GM23248 (cell line): ENCODE measurements at places on chromosomes 2 and 18. TPM values are rescaled to one million over a fixed set of nuclear protein-coding genes. Genes with fewer than 3 reads are reported as not detected.

UGT1A5 gene
- not detected in 2 replicates for total RNA-seq

DNA sequence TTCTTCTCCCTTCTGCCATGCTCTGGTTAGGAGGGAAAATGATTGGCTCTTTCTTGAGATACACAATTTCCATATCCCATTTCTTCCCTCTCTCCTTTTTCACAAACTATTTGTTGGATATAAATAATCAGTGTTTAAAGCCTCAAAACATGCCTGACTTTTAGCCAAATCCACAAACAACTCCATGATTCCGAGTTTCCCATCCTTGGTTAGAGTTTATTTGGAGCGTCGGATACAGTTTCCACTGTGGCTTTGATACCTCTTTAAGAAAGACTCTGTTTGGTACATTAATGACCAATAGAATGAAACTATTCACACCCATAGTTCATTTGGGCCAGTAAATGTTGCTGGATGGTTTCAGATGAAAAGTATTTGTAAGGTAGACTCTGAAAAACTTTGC, 5.9 kb upstream of the FHL2 start:
- DNase-seq: peak; percentile 43

EIF5B gene
- 6.7 and 19.5 TPM in 2 replicates for total RNA-seq

DNA sequence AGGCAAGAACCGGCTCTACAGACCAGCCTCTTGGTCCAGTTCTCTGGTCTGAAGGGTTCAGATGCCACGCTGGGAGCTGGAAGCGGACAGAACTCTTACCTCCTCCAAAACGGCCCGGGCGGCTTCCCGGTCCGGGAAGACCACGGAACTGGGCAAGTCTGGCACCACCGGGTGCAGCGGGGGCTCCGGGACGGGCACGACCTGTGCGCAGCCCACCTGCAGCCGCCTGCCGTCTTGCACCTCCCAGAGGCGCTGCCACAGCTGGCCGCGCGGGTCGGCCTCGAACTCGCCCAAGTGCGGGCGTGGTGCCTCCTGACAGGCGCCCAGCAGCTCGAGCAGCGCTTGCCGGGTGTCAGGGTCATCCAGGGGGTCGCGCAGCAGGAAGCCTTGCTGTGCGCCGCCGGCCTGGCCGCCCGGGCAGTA, 773 bp downstream of the CMPK2 start:
- no peak for DNase-seq

DNA sequence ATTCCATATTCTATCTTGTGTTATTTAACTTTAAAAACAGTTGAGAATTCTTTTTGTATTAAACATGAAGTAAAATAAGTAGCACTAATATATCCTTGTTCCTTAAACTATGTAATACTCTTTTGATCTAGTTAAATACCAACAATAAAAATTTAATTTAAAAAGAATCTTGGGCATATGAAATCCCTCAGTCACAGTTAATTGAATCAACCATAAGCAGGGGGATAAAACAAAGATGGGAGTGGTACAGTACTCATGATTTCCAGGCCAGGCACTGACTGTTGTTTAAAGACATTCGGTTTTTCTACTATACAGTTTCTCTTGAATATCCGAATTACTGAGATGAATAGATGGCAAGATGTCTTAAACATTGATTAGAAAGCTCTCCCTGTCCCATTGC, 99.5 kb downstream of the TAF4B start:
- DNase-seq: no peak

- DNase-seq: no peak
Measured at GRCh38 chr2:73033142-73033765, 38.3 kb downstream of the SFXN5 start.

- DNase-seq: peak; percentile 96
Measured at GRCh38 chr2:74833418-74834233, at the start of gene HK2. TSS of gene HK2 (plus strand) at chr2:74834127. CDS start at chr2:74834581, 454 bp downstream.
